Stimulated activated CD4-positive, alpha-beta T cell treated with anti-CD3 and anti-CD28 coated beads, Interleukin-4, amount 100 ng/mL, for 24 hours (primary cell): ENCODE measurements at places on chromosomes 12 and 14.

DNA sequence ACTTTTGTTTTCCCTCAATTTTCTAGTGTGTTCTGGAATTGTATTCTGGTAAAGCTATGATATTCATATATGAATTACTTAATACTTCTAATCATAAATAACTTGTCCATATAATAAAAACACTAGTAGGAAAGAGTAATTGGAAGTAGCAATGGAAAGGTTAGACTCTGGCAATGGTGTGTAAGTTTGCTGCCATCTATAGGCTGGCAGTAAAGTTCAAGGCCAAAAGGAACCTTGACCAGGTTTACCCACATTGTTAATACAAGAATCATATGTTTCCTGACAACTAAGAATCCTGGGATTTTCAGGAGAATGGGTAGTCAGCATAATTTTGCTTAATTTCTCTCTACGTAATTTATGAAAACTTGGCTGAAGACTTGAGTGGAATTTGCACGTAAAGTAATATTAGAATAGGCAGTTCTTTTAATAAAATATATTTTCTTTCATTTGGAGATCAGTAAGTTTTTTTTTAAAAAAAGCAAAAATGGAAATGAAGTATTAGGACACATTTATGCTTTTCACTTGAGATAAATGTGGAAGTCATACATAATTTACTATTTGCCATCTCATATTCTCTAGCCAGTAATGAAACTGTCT, 926.7 kb downstream of the GALC start:
- no peak for DNase-seq

DNA sequence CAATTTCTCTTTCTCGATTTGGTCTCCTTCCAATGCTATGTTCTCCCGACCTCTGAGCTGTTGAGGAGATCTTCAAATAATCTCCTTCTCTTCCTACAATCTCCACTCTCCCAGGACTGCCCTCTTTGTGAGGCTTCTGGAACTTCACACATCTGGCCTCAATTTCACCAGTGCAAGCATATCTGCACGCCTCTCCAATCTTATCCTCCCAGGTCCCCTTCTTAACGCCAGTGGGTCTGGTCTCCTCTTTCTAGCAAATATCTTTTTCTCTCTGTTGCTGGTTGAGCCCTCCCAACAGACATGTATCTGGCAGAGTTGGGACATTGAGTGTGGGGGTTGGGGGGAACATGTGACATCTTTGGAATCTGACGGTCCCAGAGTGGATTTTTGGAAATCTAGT, 17.9 kb downstream of the RTL1 start:
- DNase-seq, result no peak

DNA sequence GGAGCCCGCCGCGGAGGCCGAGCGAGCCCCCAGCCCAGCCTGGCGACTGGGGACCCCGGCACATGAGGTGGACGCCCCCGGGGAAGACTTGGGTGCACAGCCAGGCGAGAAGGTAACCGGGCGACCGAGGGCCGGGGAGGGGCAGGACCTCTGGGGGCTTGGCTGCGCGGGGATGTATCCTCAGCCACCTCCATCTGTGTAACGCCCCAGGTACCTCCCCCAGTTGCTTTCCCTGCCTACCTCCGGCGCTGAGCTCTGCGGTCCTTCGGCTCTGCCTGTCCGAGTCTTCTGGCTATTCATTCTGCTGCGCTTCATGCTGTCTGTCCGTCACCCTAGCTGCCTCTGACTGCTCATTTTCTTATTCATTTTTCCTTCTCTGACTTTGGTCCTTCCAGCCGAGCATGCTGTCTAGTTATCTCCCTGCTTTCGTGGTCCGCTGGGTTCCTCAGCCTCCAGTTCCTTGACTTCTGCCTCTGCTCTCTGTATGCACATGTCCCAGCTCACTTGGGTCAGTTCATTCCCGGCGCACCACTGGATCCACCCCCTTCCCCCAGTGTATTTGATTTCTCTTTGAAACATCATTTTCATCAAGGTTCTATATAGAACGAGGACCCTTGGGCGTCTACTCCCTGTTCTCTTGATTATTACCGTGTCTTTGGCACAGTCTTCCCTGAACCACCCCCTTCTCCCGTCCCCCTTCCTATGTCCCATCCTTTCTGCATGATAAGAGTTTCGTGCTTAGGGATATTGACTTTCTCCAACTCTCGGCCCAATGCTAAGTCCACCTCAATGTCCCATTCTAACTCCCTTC, 612 bp downstream of the PHC1 start:
- peak; percentile 63 for DNase-seq

DNA sequence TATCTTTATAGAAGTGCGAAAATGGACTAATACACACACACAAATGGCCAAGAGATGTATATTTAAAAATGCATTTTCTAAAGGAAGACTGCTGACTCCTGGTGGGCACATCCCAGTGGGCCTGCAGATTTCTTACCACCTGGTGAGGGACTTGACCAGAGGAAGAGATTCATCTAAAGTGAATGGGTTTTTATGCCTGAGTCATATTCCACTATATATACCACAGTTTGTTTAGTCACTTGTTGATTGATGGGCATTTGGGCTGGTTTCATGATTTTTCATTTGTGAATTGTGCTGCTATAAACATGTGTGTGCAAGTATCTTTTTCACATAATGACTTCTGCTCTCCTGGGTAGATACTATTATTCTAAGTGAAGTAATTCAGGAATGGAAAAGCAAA, 277.3 kb downstream of the SLC16A7 start:
- DNase-seq, result no peak

DNA sequence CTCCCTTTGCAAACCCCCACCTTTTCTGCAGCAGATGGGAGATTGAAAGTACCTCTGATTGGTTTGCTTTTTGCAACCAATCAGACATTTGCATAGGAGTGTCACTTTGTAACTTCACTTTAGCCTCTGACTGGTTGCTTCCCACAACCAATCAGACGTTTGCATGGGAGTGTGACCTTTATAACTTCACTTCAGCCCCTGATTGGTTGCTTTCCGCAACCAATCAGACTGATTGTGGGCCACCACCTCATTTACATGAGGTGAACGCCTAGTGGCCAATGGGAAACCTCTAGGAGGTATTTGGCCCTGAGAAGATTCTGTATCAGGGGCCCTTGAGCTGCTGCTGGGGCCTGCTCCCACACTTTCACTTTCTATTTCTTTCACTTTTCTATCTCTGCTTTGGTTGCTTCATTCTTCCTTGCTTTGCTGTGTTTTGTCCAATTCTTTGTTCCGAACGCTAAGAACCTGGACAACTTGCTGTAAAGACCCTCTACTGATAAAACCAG, 106.0 kb upstream of the PRICKLE1 start:
- DNase-seq, result no peak

- DNase-seq, result peak; percentile 63
Observed at GRCh38 chr12:12334367-12335040, 15.5 kb downstream of the MANSC1 start.

DNA sequence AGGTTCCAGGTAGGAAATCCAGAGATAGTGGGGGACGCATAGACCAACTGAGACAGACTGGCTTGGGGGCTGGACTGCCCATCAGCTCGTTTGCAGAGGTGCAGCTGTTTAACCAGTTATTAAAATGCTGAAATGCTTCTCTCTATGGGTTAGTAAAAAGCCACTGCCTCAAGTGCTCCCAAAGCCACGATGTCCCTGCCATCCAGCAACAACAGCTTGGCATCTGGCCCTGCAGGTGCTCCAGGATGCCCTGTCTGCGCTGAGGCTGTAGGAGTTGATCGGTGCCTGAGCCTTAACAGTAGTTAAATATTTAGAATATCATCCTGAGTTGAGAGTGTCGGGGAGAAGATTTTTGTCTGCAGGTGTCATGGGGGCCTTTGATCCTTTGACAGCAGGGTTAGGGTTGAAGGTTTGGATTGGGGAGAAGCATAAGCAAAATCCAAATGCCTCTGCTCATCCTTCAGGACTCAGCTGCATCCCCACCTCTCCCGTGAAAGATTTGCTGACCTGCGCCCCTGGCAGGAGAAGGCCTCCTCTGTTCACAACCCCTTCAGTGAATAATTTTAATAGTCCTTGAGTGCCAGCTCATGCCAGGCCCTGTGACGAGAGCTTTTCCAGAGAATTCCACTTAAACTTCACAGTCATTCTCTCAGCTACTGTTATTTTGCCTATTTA, 127.3 kb upstream of the PWP1 start:
- no peak for DNase-seq

DNA sequence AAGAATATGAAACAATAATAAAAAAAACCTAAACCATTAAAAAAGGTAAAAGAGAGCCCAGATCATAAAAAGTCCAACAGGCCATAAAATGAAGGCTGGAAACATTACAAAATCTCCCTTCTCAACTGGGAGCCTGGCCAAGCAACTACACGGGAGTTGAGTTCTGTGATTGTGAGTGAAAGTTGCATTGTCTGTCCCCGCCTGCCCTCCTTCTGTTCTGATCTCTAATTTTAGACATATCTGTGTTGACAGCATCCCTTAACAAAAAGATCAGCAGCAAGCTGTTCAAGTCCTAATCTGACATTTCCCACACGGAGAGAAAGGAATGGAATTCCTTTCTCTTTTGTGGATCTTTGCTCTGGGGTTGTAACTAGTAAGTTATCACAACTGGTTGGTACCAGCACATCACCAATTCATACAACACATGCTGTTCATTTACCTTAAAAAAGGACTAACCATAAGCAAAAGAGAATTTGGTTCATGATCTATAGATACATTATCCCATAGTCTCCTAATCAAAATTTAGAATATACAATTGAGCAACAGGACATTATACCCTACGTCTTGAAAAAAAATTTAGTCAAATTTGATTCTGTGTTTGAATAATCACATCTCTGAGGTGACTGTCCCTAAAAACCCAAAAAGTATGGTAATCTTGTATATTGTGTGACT, 205.1 kb upstream of the GZMB start:
- no peak for DNase-seq

DNA sequence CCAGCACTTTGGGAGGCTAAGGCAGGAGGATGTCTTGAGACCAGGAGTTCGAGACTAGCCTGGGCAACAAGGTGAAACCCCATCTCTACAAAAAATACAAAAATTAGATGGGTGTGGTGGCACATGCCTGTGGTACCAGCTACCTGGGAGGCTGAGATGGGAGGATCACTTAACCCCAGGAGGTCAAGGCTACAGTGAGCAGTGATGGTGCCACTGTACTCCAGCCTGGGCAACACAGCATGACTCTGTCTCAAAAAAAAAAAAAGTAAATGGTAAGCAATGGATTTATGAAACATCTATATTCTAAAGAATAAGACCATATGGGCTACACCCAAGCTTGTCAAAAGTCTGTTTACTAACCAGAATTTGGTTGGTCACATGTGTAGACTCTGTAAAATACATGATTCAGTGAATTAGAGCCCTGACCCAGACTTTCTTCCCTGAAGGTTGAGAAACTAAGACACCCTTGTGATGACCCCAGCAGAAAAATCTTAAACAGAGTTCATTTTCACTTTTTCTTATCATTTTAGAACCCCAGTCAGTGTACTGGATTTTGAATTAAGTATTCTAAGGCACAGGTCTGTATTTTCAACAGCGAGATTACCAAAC, 12.1 kb downstream of the FGD6 start:
- DNase-seq, result no peak

- DNase-seq, result no peak
Observed at GRCh38 chr12:108299516-108299915, 39.6 kb downstream of the CMKLR1 start.

DNA sequence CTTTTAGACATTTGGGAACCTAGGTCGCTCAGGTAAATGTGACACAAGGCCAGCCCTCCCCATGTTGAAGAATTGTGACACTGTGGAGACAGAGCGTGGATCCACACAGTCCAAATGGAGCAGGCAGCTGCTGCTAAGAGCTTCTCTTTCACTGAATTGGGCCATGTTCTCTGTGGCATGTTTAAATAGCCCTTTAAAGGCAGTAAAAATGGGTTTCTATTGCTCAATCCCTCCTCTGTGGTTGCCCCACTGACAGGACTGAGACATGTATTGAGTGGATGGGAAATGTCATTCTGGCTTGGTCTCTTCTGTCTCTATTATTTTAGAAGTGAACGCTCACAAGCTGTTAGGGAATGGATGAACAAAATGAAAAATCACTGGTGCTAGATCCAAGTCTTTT, 84.0 kb upstream of the PRICKLE1 start:
- no peak for DNase-seq

DNA sequence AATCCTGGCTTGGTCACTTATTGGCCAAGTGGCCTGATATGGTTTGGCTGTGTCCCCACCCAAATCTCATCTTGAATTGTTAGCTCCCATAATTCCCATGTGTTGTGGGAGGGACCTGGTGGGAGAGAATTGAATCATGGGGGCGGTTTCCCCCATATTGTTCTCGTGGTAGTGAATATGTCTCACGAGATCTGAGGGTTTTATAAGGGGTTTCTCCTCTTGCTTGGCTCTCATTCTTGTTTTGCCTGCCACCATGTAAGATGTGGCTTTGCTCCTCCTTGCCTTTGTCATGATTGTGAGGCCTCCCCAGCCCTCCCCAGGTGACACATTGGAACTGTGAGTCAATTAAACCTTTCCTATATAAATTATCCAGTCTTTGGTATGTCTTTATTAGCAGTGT, 18.8 kb upstream of the P2RX4 start:
- DNase-seq, result no peak

DNA sequence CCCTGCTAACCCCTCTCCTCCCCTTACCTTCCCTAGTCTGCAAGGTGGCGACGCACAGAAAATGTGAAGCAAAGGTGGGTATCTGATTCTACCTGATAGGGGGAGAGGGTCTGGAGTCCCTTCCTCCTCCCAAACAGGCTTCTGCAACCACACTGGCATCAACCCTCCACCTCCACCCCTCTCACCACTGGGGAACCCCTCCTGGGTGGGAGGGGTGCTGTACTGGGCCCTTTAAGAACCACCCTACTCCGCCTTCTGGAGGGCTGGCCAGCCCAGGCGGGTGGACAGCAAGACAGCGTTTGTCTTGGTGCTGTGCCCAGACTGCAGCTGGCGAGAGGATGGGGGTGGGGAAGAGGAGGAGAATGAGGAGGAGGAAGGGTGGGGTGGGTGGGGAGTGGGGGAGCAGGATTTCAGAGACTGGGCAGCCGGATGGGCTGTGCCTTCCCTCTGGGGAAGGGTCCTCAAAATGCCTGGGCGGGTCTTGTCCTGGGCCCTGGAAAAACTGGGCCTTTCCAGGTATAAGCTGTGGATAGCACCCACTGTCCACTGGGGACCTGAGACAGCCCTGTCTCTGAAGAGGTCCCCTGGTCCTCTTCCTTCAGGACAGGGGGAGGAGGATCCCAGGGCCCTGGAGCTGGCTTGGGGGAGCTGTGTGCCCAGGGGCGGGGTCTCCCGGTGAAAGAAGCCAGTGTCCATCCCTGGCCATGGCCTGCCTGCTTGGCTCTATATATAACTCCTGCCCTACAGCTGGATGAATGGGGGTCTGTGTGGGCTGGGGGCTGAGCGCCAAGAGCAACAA, 2.8 kb downstream of the TNS2 start:
- DNase-seq, result no peak

- no peak for DNase-seq
Observed at GRCh38 chr12:42696406-42697149, 107.0 kb upstream of the PRICKLE1 start.

- no peak for DNase-seq
Observed at GRCh38 chr14:104878582-104878981, 13.5 kb downstream of the CEP170B start.

- no peak for DNase-seq
Observed at GRCh38 chr12:52832985-52833905, 866 bp downstream of the KRT79 start.

DNA sequence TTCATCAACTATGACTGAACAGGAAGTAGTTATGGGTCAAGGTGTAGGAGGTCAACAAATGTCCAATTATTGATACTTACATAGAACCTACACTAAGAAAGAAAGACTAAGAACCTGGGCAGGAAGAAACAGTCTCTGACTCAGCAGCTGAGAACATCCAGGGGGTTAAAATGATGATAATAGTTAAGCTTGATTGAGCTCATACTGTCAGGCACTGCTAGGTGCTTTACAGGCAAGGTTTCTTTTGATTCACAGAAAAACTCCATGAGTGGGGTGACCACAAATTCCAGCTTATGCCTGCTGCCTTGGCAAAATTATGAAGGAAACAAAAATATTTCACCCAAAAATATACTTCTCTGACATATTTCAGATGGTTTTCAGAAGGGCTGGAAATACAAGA, 75.0 kb downstream of the ACADS start:
- DNase-seq, result no peak
